ENCODE measurements at places on chromosomes 3 and 15.

DNA sequence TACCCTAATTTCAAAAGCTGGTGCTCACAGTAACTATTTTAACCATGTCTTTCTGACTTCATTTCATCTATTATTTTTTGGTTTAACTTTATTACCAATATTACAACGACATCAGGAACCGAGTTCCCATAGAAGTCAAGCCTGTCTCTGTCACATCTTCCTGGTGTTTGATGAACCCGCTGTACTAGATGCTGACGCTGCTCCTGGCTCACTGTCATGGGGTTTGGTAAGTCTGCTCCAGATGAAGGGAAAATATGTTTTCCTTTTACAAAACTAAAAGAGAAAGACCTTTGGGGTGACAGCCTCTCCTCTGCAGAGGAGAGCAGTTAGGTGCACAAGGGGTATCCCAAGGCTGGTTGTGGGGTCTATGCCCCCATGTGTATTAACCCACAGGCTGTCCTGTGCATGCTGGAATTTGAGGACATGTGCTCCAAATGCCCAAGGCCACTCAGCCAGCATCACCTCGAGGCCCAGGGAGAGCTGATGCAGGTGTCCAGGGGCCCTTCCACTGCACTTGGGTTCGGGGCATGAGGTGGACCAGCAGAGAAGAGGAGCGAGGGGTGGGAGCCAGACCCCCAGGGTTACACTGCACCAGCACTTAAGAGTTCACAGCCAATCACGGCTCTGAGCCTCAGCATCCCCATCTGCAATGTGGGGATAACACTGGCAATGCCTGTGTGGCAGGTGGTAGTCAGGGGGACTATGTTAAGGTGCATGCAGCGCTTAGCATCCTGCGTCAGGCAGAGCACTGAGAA lies 62.2 kb downstream of the ATP10A start:
- DNase-seq = no peak

DNA sequence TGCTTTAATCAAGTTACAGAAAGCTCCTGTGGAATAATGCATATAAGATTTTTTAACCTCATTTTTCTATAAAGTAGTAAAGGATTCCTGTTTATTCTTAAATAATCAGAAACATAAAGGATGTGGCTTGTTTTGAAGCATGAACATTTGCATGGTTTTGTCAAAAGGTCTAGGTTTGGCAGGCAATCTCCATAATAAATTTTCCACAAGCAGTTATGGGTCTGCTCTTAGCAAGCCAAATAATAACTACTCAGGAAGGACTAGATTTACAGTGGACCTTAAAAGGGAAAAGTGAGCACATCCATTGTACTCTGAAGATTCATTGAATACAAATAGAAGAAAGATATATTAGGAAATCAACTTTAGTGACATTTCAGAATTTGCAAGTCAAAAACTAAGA lies 407.3 kb upstream of the CBLB start:
- no peak for DNase-seq

DNA sequence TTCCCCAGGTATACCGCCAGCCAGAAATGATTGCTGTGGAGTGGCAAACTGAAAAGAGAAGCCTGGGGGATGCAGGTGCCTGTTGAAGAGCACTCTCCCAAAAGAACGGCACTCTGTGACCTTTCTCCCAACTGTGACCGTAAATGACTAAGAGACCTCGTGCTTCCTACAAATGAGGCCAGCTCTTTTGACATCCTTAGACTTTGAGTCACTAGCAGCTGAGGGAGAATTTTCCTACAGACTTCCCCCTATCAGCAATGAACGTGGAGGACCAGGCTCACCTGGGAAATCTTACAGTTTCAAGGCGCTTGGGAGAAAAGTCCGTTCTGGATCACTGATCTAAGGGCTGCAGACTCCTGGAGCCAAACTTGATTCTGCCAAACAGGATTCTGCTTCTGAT lies 8.6 kb downstream of the AQP9 start:
- DNase-seq = no peak

- DNase-seq = no peak
Measured at GRCh38 chr15:35123743-35124142, 38.6 kb upstream of the NANOGP8 start.

Data from activated T-cell treated with anti-CD3 and anti-CD28 coated beads for 1 hour (primary cell).